ENCODE measurements at places on chromosomes 16 and 17. TPM values are rescaled to one million over a fixed set of nuclear protein-coding genes. Genes with fewer than 3 reads are reported as not detected.

GRCh38 chr17:38885728-38886642 lies 16.1 kb downstream of the LASP1 start:
- H3K36me3 ChIP-seq: peaks cover 56% of the 10 kb centered on the region
- peaks cover 37% of the 10 kb centered on the region for H3K4me1 ChIP-seq
- H3K27me3 ChIP-seq: no peaks in the 10 kb centered on the region
- no peak for DNase-seq

DNA sequence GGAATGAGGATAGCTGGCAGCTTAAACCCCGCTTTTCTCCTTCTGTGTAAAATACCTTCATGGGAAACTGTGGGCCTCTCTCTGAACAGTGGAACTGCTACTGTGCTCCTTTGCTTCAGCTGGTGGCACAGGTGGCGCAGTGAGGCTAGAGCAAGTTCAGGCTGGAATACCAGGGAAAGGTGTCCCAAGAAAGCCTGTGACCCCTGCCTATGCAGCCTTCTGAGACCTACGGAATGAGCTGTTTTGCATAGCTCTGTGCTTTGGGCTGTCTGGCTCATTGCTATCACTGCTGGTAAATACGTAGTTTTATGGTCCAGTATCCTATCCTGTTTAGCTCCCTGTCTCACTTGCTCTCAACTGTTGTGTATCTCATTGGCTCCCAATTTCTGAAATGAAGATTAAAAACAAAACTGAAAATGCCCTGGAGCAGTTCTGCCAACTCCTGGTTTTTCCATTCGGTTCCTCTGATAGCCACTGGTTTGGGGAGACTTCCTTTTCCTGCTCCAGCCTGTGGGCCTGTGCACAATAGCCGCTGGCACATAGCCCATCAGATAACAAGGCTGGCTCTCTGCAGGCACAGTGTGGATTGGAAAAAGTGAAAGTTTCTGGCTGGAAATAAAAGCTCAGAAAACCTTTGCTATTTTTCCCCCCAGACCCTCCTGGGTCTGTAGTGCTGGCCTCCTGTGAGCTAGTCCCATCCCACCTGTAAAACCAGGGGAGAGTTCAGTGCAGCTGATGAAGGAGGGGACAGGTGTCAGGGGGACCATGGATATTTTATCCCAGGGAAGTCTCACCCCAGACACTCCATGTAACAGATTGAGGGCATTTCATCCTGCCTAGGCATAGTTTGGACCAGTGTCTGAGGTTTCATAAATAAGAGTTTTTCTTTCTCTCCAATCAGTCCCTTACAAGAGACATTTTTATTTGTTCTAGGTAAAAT lies 24.0 kb downstream of the LIMD2 start:
- no peak overlapping the region for H3K4me3 ChIP-seq
- no peaks in the 10 kb centered on the region for H3K27me3 ChIP-seq
- peaks cover 8% of the 10 kb centered on the region for H3K36me3 ChIP-seq
- H3K4me1 ChIP-seq: peaks cover 20% of the 10 kb centered on the region

DNA sequence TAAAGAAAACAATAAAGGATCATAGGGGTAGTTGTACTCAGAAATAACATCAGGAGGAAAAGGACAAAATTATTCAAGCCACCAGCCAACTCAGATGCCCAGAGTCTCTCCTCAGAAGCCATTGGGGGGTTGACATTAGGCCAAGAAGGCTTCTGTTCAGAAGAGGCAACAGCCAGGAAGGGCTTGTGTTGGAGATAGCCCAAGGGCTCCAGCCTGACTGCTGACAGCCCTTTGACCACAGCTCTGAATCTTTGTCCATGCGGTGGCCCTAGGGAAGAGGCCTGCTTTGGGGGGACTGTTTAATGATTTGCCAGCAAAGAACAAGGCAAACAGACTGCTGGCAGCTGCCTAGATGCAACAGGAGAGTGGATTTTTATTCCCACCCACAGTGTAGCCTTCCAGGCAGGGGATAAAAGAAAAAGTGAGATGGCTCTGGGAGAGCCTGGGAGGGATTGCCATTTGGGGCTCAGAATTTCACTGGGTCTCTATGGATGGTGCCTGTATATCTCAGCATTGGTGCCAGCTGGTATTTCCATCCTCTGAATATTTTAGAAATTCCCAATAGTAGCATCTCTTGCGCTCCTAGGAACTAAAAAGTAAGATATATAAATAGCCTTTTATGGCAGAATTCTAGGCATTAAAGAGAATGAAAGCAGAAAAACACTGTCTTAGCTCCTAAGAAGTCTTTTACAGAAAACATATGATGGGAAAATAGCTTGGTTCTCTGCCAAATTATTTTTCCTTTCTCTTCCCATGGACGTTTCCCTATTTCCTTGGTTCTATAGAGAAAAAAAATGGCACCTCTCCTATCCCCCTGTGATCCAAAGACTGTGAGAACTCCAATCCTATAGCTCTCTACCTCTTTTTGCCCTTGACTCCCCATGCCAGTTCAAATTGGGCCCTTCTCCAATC lies 29.4 kb upstream of the SUPT4H1 start:
- DNase-seq: peak; percentile 97
- peak overlapping the region; percentile 93 for H3K27ac ChIP-seq
- peaks cover 100% of the 10 kb centered on the region for H3K4me1 ChIP-seq
- H3K27me3 ChIP-seq: no peaks in the 10 kb centered on the region
- H3K4me3 ChIP-seq: no peak overlapping the region

CDRT15 gene
- total RNA-seq: not detected

DNA sequence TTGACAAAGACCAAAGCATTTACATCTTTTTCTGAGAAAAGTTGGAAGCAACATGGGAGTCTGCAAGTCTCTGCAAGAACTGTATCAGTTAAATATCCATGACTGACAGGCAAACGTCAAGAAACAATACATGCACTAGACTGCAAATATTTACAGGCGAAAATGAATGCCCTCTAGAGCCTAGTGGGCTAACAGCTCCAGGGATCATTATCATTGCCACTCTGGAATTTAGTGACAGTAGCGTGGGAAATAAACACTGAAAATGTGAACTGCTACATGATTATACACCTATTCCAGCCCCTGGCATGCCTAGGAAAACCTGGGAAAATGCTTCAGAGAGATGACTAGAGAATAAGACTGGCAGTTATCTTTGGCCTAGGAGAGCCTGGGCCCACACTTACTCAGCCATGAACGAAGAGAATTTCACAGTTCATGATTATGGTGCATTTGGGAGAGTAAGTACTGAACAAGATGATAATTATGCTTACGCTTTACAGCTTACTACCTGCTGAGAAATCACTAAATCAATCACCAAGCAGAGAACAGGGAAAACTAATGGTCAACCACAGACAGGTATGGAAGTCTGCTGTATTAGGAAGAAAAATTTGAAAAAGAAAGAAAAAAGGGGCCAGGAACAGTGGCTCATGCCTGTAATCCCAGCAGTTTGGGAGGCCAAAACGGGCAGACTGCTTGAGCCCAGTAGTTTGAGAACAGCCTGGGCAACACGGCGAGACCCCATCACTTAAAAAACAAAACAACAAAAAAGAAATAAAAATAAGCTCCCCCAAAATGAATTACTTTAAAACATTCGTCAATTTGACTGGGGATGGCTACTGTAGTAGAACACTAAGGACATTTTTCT lies 66.6 kb upstream of the CLEC18B start:
- no peak for DNase-seq
- H3K4me3 ChIP-seq: no peak overlapping the region
- no peaks in the 10 kb centered on the region for H3K4me1 ChIP-seq
- no peak overlapping the region for H3K27ac ChIP-seq
- H3K36me3 ChIP-seq: peaks cover 78% of the 10 kb centered on the region

HEXIM1 gene
- 14.8 TPM for total RNA-seq

PPL gene
- 6.6 TPM for total RNA-seq

HSD11B2 gene
- total RNA-seq: 13.6 TPM

DNA sequence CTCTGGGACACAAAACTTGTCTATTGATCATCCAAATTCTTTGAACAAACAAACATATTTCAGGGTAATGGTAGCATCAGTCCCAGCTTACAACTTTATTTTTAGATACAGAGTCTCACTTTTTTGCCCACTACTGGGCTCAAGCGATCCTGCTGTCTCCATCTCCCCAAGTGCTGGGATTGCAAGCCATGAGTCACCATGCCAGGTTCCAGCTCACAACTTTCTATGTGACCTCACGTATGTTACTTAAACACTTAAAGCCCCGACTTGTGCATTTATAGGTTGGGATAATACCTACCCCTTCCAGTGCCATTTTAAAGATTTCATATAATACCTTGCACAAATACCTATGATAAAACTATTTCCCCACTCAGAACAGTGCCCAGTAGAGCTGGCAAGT lies 42.0 kb upstream of the KSR1 start:
- no peak overlapping the region for H3K27ac ChIP-seq
- H3K36me3 ChIP-seq: no peaks in the 10 kb centered on the region
- peaks cover 4% of the 10 kb centered on the region for H3K4me1 ChIP-seq
- H3K4me3 ChIP-seq: no peak overlapping the region
- DNase-seq: no peak

CACNG5 gene
- not detected for total RNA-seq

DNA sequence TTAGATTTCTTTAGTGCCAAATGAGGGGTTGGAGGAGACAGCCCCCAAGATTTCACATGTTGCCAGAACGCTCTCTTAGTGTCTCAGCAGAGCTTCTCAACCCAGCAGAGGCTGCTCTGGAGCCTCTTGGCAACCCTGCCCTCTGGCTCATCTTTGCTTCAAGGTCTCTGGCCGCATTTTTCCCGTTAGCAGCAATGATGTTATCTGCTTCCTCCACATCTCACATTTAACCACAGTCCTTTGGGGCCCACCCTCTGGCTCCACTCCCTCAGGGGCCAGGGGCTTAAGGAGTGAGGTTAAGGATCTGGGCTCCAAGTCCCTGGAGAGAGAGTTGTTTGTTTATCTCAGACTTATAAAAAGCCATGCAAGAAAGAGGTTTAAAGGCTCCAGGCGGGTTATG lies 3.3 kb upstream of the XYLT1 start:
- H3K27me3 ChIP-seq: peaks cover 21% of the 10 kb centered on the region
- no peaks in the 10 kb centered on the region for H3K4me1 ChIP-seq
- no peak overlapping the region for H3K27ac ChIP-seq

All from HepG2 (cell line).